Activated T-cell treated with anti-CD3 and anti-CD28 coated beads for 4 hours (primary cell): ENCODE measurements at places on chromosomes 5 and 9.

DNA sequence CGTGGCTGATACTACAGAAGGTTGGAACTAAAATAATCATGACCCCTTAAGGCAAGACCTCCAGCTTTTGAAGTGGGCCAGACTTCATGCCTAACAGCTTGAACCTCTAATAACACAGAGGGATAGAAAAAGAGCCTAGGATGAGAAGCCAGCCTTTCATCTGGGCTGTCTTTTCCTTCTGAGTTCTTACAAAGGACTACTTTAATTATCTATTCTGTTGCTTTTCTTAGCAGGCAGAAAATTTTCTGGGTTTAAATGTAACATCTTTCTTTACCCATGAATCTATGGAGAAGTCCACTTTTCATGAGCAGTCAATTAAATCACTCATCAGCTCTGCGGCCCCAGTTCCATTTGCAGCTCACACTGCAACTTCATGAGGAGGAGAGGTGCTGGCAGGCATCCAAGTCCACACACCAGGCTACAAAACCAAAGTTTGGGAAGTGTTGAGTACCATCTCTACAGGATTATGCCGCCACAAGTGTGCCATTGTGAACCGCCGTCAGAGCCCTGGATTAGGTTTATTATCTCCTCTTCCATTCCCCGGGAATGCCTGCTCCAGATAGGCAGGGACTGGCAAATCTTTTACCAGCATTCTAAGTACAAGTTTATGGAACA is 192.0 kb downstream of the TLE4 start:
- no peak for DNase-seq

GRCh38 chr9:26132746-26133312 is 454.6 kb upstream of the TUSC1 start:
- no peak for DNase-seq

DNA sequence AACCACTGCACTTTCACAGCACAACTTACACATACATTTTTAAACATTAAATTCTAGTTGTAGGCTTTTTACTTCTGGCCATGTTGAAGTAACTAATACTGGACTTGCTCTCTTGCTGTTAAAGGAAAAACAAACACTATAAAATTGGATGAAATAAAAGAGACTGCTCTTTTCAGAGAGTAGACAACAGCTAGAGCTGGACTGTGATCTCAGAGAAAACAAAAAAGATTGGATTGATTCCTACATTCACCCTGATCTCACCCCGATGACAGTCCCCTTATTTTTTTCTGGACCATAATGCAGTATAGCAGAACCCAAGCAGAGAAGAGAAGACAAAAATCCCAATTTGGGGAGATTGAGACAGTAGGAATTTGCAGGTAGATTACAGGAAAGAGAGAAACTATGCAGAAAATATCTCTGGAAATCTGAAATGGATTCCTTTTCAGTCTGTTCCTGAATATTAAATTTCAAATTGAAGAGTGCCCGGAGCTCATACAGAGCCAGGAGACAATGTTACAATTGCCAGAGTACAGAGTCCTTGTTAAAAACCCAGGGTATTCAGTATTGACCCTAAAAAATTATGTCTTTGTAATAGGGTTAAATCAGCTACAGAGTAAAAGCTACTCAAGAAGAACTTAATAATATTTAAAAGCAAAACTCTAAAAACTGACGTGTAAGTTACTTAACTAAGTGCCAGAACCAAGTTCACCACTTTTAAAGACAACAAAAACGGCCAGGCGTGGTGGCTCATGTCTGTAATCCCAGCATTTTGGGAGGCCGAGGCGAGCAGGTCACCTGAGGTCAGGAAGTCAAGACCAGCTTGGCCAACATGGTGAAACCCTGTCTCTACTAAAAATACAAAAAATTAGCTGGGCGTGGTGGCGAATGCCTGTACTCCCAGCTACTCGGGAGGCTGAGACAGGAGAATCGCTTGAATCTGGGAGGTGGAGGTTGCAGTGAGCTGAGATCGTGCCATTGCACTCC is 208.6 kb downstream of the MPDZ start:
- DNase-seq, result no peak

DNA sequence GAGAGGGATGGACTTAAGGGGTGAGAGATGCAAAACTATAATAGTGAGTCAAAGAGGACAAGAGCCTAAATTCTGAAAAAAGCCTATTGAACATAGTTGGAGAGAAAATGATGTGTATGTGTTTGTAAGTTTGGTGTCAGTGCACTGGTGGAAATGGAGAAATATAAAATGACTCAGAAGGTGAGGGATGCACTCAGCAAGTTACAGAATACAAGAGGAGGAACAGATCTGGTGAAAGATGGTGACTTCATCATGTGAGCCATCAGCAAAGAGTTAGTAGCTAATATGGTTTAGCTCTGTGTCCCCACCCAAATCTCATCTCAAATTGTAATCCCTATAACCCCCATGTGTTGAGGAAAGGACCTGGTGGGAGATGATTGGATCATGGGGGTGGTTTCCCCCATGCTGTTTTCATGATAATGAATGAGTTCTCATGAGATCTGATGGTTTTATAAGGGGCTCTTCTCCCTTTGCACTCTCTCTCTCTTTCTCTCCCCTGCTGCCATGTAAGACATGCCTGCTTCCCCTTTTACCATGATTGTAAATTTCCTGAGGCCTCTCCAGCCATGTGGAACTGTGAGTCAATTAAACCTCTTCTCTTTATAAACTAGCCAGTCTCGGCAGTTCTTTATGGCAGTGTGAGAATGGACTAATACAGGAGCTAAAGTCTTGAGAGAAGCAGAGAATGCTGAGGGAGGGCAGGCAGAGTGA is 30.4 kb upstream of the FYB1 start:
- DNase-seq, result no peak

- peak; percentile 63 for DNase-seq
Measured at GRCh38 chr9:133534346-133535291, at the start of gene ADAMTSL2. TSS of gene ADAMTSL2 (plus strand) at chr9:133534704. CDS start at chr9:133536713, 2,009 bp downstream.

DNA sequence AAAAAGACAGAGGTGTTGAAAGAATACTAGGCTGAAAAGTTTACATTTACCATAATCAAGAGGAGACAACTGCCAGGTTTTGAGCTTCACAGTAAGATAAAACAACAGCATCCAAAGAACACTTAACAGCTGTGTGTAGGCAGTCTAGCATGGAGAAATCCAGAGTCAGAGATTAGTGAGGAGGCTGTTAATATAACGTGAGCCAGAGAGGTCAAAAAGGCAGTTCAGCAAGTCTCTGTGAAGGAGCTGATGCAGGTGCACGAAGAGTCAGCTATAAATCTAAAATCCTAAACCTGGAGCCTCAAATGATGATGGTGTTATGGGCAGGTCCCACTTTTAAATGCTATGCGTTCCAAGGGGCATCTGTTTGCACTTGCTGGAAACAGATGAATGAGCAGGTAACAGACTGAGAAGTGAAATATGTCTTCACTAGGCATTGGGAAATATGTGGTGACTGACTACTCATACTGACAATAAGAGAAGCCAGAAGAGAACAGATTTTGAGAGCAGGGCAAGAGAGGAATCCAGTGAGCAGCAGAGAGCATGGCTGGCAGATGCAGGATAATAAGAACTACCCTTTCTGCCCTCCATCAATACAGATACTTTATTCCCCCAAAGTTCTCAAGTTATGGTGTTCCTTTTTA is 8.7 kb downstream of the APTX start:
- no peak for DNase-seq

DNA sequence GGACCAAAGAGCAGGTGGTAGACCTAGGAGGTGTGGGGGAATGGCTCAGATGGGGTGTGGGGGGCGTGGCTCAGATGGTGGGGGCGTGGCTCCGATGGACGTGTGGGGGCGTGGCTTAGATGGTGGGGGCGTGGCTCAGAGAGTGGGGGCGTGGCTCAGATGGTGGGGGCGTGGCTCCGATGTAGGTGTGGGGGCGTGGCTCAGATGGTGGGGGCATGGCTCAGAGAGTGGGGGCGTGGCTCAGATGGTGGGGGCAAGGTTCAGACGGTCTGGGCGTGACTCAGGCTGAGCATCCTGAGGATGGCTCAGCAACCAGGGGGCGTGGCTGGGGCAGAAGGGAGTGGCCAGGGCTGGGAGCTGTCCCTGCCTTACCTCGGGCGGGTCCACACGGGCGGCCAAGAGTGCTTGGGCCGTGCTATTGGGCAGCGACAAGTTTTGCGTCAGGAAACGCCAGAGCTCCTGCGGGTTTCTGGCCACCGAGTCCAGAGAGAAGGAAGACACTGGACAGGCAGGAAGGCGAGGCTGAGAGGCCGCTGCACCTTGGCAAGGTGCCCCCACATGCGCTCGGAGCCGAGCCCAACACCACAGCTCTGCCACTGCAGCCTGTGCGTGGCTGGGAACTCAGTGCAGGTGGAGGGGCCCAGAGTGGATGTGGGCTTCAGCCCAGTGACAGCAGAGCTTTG is 5.9 kb downstream of the ABCA2 start:
- DNase-seq, result peak; percentile 60

DNA sequence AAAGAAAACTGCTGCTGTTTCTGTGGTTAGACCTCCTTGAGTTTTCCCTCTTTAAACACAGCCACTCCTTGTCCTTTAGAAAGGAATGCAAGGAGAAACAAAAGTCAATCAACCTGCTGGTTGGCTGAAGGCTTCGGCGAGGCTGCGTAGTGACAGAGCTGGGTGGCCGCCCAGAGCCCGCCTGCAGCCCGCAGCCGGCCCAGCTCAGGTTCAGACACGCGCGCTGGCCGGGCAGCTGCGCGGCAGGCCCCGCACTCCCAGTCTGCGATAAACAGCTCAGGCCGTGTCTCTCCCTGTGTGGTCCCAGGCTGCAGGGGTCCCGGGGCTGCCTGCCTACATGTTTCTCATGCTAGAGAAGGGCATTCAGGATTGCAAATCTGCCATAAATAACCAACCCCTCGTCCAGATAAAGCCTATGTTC is 115.4 kb downstream of the HSD17B3 start:
- DNase-seq, result no peak

GRCh38 chr5:61744690-61745619 is 412.9 kb downstream of the ZSWIM6 start:
- DNase-seq, result no peak

GRCh38 chr5:143524338-143524945 is 121.0 kb upstream of the NR3C1 start:
- no peak for DNase-seq

DNA sequence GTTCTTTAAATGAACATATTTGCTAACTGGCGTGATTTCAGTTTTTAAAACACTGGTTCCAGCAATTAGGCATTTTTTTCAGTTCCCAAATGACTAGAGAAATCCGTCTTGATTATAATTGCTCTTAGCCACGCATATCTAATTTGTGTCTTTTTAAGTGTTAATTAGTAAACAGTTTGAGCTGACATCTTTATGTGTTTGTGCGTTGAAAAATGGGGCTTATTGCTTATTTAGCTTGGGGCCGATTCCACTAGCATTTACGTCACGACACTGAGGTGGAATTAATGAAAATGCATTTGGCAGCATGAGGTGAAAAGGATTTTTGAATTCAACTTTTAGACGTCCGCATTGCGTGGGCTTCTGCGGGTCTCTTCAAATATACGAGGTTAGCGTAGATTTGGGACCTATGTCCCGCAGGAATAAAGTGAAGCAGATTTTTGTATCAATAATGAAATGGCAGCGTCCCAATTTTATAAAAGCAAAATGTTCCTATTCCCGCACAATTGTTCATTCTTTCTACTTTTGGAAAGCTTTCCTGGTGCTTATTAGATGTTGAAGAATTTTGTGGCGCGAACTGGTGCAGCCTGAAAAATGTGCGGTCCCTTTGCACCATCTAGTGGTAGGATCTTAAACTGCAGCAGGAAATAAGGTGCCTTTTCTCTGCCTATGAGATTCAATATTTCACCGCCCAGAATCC is 122.7 kb upstream of the LMX1B start:
- peak; percentile 59 for DNase-seq

DNA sequence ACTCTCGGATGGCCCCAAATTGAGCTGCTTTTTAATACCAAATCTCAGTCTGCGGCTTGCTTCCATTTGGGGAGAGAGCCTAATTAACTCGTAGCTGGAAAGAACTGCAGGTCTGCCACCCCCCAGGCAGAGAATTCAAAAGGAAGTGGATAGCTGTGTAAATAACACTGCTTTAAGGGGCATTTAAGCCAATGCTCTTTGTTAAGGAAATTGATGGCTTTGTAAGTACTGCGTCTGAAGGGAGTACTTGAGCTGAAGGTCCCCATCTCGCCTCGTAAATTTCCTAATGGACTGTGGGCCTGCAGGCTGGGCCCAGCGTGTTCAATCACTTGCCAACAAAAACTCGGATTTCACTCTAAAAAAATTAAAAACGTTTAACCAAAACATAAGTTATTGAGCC is 132.7 kb downstream of the PAPPA start:
- DNase-seq, result no peak

DNA sequence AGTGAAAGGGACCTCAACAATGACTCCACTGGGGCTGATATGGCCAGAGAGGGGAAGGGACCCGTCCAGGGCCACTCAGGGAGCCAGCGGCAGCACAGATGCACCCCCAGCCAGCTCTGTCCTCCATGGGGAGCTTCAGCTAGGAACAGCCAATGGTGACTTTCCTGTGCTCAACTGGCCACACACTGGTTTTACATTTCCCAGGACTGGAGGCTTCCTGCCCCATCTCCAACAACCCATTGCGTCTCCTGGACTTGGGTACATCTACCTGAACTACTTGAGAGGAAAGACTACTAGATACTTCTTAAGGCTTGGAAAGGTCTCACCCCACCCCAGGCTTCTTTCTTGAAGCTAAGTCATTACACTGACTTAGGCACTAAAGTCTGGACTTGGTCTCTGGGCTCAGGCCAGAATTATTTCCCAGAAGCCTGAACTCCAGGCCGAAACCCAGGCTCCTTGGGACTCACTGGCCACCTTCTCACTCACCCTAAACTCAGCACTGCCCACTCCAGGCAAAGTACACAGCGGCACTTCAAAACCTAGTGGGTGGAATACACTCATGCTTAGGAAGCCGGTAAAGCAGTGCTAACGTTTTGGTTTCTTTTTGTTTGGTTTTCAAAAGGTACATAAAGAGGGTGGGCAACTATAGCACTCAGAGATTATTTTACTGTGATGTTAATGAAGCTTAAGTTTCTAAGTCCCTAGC is 1.5 kb downstream of the IGFBPL1 start:
- no peak for DNase-seq

DNA sequence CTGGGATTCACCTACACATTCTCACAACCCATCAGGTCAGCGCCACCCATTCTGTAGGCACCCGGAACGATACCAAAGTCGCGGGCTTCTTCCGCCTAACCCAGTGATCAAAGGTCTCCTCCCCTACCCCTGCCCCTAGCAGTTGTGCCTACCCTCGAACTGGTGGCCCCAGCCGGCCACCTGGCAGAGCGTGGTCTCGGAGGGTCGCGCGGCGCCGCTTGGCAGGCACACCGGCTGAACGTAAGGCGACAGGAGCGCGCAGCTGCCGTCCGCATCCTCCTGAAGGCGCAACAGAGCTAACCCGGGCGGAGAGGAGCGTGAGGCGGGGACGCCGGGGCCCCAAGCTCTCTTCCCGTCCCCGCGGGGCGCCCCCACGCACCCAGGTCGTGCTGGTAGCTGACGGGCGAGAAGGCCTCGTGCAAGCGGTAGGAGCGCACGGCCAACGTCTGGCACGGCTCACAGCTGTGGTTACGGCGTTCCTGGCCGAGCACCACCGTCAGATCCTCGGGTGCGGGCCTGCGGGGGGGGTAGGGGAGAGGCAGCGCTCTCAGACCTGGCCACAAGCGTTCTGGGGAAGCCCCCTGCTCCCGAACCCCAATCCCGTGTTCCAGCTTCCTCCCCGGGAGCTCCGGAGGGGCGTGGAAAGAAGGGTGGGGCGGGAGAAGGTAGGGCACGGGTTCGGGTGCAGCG is 2.8 kb upstream of the PFN3 start:
- DNase-seq, result no peak

- DNase-seq, result no peak
Measured at GRCh38 chr9:92242260-92243136, 51.0 kb downstream of the IARS1 start.
